ENCODE measurements at places on chromosomes 2 and 18. TPM values are rescaled to one million over a fixed set of nuclear protein-coding genes. Genes with fewer than 3 reads are reported as not detected.
A peak's percentile ranks its signal among the peaks of the same experiment; 100 is the strongest.

The ARHGEF33 gene
- total RNA-seq, result 0.42 TPM

The DCDC2C gene
- not detected for total RNA-seq

- no peak overlapping the region for H3K27ac ChIP-seq
- H3K4me1 ChIP-seq, result no peaks in the 10 kb centered on the region
- DNase-seq, result no peak
- H3K27me3 ChIP-seq, result no peaks in the 10 kb centered on the region
These were observed 16.1 kb downstream of the CCDC178 start for GRCh38 chr18:33424266-33424946.

GRCh38 chr2:217106650-217107014 is 246.8 kb upstream of the TNP1 start:
- H3K4me1 ChIP-seq, result no peaks in the 10 kb centered on the region
- H3K27me3 ChIP-seq, result no peaks in the 10 kb centered on the region
- no peak overlapping the region for H3K27ac ChIP-seq
- no peak overlapping the region for H3K4me3 ChIP-seq

GRCh38 chr18:67183398-67183797 is 333.1 kb downstream of the DSEL start:
- no peaks in the 10 kb centered on the region for H3K36me3 ChIP-seq
- DNase-seq, result no peak
- H3K4me1 ChIP-seq, result no peaks in the 10 kb centered on the region

GRCh38 chr2:95027369-95027720 is 1.8 kb downstream of the MAL start:
- no peak overlapping the region for H3K27ac ChIP-seq
- H3K27me3 ChIP-seq, result peaks cover 70% of the 10 kb centered on the region
- H3K4me1 ChIP-seq, result peaks cover 24% of the 10 kb centered on the region

The ABCB11 gene
- 0.26 TPM for total RNA-seq

The B3GNT7 gene
- total RNA-seq, result 1.3 TPM

GRCh38 chr2:150153646-150154307 is 333.7 kb downstream of the RND3 start:
- no peak overlapping the region for H3K4me3 ChIP-seq
- no peaks in the 10 kb centered on the region for H3K36me3 ChIP-seq
- DNase-seq, result no peak
- H3K27ac ChIP-seq, result no peak overlapping the region
- no peaks in the 10 kb centered on the region for H3K4me1 ChIP-seq
- H3K27me3 ChIP-seq, result no peaks in the 10 kb centered on the region

GRCh38 chr2:152500772-152501171 is 165.8 kb downstream of the FMNL2 start:
- peaks cover 23% of the 10 kb centered on the region for H3K4me1 ChIP-seq
- no peaks in the 10 kb centered on the region for H3K27me3 ChIP-seq
- peak; percentile 88 for DNase-seq
- H3K27ac ChIP-seq, result peak overlapping the region; percentile 79
- no peaks in the 10 kb centered on the region for H3K36me3 ChIP-seq
- no peak overlapping the region for H3K4me3 ChIP-seq

GRCh38 chr2:149080099-149080498 is 41.6 kb downstream of the LYPD6B start:
- no peaks in the 10 kb centered on the region for H3K36me3 ChIP-seq
- no peak overlapping the region for H3K4me3 ChIP-seq
- H3K27ac ChIP-seq, result no peak overlapping the region
- H3K27me3 ChIP-seq, result no peaks in the 10 kb centered on the region

The GAD1 gene
- total RNA-seq, result not detected

The ARHGAP25 gene
- 10.9 TPM for total RNA-seq

The AOX1 gene
- 20.1 TPM for total RNA-seq

The TNS1 gene
- 64.1 TPM for total RNA-seq

- no peaks in the 10 kb centered on the region for H3K36me3 ChIP-seq
- no peak overlapping the region for H3K27ac ChIP-seq
- H3K27me3 ChIP-seq, result no peaks in the 10 kb centered on the region
These were observed 109.6 kb downstream of the SH3RF3 start for GRCh38 chr2:109238580-109238979.

- no peaks in the 10 kb centered on the region for H3K36me3 ChIP-seq
- H3K4me3 ChIP-seq, result no peak overlapping the region
- H3K27me3 ChIP-seq, result peaks cover 70% of the 10 kb centered on the region
- H3K27ac ChIP-seq, result no peak overlapping the region
- DNase-seq, result peak; percentile 71
These were observed 16.3 kb upstream of the KCNG2 start for GRCh38 chr18:79781331-79781941.

GRCh38 chr18:35024196-35024595 is 17.0 kb upstream of the MAPRE2 start:
- no peak for DNase-seq
- no peak overlapping the region for H3K4me3 ChIP-seq
- H3K36me3 ChIP-seq, result no peaks in the 10 kb centered on the region

GRCh38 chr2:39867268-39867667 is 88.2 kb upstream of the THUMPD2 start:
- H3K27me3 ChIP-seq, result no peaks in the 10 kb centered on the region
- H3K27ac ChIP-seq, result no peak overlapping the region
- H3K36me3 ChIP-seq, result no peaks in the 10 kb centered on the region
- no peak for DNase-seq
- H3K4me3 ChIP-seq, result no peak overlapping the region

DNA sequence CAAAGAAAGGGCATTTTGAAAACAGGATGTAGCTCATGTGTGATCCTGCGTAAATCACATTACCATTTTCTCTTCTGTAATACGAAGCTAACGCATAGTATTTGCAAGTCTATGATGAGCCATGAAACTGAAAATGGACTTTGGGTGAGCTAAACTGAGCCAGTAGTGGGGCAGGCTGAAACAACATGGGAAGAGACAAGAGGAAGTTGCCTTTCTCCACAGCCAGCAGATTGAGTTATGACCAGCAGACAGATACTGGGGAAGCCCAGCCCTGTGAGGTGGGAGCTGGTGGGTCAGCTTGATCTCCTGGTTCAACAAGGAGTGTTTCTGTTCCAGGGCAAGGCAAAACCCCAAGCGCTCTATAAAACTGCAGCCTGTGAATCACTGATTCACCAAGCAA is 11.8 kb downstream of the CYRIA start:
- DNase-seq, result no peak
- no peaks in the 10 kb centered on the region for H3K36me3 ChIP-seq
- H3K27me3 ChIP-seq, result no peaks in the 10 kb centered on the region
- no peak overlapping the region for H3K27ac ChIP-seq
- H3K4me3 ChIP-seq, result no peak overlapping the region
- peaks cover 47% of the 10 kb centered on the region for H3K4me1 ChIP-seq

GRCh38 chr2:177880285-177880684 is 192.3 kb downstream of the PDE11A start:
- no peak overlapping the region for H3K27ac ChIP-seq
- no peak for DNase-seq
- H3K4me3 ChIP-seq, result no peak overlapping the region
- H3K27me3 ChIP-seq, result no peaks in the 10 kb centered on the region
- peaks cover 8% of the 10 kb centered on the region for H3K4me1 ChIP-seq
- H3K36me3 ChIP-seq, result no peaks in the 10 kb centered on the region

GRCh38 chr2:230762317-230762896 is 49.8 kb downstream of the CAB39 start:
- no peak overlapping the region for H3K4me3 ChIP-seq
- H3K27me3 ChIP-seq, result no peaks in the 10 kb centered on the region
- H3K27ac ChIP-seq, result no peak overlapping the region
- H3K36me3 ChIP-seq, result peaks cover 36% of the 10 kb centered on the region
- DNase-seq, result no peak
- H3K4me1 ChIP-seq, result peaks cover 18% of the 10 kb centered on the region

DNA sequence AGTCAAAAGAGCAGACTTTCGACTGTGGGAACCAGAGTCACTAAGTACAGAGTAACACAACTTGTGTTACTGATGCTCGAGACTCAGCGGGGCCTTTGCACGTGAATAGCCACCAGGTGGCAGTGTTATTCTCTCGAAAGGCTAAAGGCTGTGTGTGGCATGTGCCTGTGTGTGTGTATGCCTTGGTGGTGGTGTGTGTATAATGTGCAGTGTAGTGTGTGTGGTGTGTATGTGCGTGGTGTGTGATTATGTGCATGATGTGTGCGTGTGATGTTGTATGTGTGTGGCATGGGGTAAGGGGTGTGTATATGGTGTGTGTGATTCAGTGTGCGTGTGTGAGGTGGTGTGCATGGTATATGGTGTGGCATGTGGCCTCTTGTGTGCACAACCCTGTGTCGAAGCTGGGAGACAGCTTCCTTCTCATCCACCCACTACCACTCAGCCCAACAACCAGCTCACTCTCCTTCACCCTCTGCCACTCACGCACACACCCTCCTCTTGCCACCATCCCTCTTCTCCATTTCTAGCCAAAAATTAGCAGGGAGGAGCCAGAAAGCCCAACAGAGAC is 83.0 kb upstream of the ZNF532 start:
- H3K27me3 ChIP-seq, result no peaks in the 10 kb centered on the region
- H3K27ac ChIP-seq, result no peak overlapping the region
- H3K4me3 ChIP-seq, result no peak overlapping the region
- DNase-seq, result peak; percentile 85
- peaks cover 19% of the 10 kb centered on the region for H3K4me1 ChIP-seq

All from suprapubic skin (tissue), 4 donors.